IPS DF 19.7 (cell line): ENCODE measurements at places on chromosomes 1 and 21.

DNA sequence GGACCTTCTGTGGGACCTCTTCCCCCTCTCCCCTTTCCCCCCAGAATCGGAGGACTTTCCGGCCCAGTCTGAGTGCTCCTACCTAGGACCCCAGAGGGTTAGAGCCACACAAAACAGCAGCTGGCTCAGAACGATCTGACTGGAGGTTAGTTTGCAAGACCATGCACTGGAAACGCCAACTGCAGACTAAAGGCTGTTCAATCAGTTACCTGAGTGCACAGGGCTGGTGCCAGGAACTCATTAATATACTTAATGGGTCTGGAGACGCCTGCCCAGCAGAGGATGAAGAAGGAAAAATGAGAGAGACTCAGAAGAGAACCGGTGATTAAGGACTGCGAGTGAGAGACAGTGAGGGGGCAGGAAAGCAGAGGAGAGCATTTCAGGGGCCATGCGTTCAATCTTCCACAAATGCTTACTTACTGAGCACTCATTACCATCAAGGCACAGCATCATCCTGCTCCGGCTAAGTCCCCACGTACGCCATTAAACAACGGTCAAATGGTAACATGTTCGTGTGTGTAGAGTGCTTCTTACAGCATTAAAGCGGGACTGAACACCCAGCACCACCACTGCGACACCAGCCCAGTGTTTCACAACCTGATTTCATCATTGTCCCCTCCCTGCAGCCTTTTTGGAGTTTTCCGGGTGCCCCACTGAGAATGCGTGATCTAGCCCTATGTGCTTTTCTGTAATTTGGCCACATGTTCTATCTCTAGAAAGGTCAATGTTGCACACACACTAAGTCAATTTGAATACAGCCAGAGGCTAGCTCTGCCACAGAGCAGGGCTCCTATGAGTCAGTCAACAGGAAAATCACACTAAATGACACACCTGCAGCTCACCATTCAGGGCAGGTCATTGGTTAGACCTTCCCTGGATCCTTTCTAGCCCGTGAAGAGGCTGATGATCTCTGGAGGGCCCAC lies 7.6 kb downstream of the ENO1 start:
- DNase-seq = no peak

GRCh38 chr1:245990315-245991022 lies 516.6 kb downstream of the SMYD3 start:
- no peak for DNase-seq

- no peak for DNase-seq
Measured at GRCh38 chr1:246512635-246513034, 5.6 kb upstream of the SMYD3 start.

DNA sequence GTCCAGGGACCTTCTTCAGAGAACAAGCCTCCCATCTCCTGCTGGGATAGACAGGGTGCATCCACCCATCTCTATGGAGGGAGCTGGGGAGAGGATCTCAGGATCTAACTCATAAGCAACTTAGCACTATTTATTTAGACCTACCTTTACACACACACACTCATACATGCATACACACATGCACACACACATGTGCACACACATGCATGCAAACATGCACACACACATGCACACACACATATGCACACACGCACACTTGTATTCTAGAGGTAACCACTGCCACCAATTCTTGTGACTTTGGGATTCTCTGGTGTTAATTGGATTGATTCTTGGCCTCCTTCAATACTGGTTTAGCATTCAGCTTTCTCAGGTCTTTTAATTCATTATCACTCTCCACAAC lies 9.8 kb downstream of the MT1HL1 start:
- DNase-seq = no peak

GRCh38 chr1:206666954-206667665 lies 17.6 kb upstream of the MAPKAPK2 start:
- DNase-seq = no peak

DNA sequence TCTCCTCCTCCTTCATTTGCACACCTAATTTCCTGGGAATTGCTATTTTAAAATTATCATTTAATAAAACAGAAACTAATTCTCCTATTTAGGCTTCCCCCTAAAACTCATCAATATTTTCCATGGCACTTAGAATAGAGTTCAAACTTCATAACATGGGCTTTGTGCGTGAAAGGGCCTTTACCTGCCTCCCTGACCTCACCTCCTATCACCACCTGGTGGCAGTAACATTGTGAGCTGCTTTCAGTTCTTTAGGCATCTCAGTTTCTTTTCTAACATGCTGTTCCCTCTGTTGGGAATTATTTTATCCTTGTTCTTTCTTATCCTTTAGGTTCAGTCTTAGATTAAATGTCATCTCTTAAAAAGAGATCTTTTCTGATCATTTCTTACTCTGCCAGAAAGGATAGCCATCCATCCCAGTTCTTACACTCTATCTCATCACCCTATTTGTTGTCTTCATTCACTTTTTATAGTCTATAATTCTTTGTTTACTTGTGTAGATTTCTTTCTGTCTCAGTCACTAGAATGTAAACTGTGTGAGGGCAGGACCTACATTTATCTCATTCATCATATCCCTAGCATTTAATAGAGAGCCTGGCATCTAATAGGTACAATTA lies 133.8 kb upstream of the KIAA1614 start:
- no peak for DNase-seq

GRCh38 chr1:231776757-231777062 lies 150.1 kb downstream of the DISC1 start:
- DNase-seq = no peak

- DNase-seq = no peak
Measured at GRCh38 chr1:41711581-41711980, 207.1 kb downstream of the HIVEP3 start.

DNA sequence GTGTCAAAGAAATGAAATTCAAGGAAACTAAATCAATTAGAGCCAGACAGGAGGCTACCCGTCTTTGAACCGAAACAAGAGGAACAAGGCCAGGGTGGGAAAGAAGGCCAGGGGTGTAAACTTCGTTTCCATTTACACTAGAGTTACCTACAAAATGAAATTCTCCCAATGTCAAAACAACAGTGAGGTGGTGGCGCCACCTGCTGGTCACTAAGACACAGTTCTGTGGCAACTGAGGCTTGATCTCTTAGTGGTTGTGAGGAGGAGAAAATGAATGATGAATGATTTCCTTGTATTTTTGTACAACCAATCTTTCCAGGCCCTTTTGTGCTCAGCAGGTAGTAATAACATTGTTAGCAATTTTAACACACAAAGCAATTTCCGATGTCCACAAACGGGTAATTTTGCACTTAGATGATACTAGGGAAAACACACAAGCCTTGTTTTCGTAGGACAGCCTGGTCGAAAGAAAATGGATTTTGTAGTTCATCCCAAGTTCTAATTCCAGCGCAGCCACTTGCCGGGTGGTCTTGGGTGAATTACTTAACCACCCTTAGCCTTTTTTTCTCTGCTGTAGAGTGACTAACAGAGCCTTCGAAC lies 54.8 kb upstream of the SOD1 start:
- DNase-seq = peak; percentile 33

DNA sequence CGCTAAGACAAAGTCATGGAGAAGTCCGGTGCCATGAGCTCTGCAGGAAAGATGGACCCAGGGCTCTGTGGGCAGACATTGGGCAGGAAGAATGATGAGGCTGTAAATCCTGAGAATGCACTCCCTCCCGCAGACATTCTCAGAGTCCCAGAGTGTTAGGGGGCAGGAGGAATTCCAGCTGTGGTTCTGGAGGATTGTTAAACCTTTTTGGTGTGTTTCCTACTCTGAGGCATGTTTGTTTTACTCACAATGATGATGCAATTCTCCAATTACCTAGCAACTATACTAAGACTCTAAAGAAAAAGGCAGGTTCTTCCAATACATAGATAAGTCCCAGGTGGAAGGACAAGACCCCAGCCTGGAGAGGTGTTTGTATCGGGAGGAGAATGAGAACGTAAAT lies 2.8 kb upstream of the CAPN9 start:
- no peak for DNase-seq

- DNase-seq = no peak
Measured at GRCh38 chr1:41689558-41689981, 205.1 kb upstream of the EDN2 start.

GRCh38 chr1:113255038-113255719 lies 135.1 kb upstream of the MAGI3 start:
- DNase-seq = no peak

DNA sequence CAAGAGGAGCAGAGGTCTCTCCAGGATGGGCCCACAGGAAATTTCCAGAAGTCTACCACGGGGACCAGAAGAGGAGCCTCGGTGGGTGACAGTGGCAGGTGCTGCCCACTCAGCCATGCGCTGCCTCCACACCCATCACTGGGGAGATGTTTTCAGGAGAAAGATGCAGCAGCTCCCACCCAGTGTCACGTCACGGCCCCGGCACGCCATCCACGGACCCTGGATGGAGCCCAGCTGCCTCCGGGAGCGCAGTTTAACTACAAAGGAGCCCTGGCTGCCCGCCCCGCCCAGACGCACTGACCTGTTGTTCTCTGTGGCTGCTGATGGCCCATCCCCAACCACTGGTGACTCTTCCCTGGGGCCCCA lies 6.8 kb downstream of the TSPEAR start:
- no peak for DNase-seq

DNA sequence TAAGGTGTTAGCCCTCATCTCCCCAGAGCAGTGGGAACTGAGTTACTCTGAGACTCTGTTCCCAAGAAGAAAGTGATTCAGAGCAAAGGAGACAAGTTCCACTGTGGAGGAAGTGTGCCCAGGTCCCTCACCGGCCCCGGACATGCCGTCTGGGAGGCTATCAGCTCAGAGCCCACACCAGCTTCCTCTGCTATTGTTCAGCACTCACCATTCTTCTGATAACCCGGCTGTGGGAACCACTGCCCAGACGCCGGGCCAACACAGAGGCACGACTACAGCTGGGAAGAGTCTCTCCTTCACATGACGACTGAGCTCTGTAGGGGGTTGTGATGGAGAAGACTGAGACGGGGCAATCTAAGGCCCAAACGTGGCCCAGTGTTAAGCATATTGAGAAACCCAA lies 34.2 kb upstream of the GJA5 start:
- DNase-seq = no peak

GRCh38 chr1:64082459-64082858 lies 121.0 kb upstream of the UBE2U start:
- no peak for DNase-seq

DNA sequence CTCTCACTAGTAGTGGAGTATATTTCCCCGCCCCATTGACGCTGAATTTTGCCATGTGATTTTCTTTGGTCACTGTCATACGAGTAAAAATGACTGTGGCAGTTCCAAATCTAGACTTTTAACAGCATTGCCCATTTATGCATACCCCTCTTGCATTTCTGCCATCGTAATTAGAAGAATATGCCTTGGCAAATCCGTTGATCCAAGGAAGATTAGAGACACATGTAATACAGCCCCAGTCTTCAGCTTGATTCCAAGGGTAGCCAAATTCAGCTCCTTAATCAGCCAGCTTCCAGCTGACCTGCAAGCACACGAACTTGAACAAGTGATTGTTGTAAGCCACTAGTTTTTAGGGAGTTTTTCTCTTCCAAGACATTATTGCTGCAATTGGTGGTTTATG lies 290.3 kb upstream of the ADAMTS5 start:
- DNase-seq = no peak

DNA sequence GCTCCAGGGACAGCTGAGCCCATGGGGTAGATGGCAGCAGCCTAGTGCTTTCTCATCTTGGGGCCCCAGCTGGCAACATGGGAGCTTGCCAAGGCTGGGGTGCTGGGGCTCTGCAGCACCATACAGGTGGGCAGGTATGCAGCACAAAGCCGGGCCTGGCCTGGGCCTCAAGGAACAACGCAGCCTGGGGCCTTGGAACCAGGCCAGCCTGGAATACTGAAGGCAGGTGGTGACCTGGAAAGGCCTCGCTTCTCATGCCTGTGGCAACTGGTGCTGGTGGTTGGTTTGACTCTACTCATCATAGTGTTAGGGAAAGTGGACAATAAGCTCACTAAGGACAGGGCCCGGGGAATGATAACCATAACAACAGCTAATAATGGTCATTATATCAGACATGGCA lies 27.0 kb upstream of the SDHB start:
- no peak for DNase-seq

DNA sequence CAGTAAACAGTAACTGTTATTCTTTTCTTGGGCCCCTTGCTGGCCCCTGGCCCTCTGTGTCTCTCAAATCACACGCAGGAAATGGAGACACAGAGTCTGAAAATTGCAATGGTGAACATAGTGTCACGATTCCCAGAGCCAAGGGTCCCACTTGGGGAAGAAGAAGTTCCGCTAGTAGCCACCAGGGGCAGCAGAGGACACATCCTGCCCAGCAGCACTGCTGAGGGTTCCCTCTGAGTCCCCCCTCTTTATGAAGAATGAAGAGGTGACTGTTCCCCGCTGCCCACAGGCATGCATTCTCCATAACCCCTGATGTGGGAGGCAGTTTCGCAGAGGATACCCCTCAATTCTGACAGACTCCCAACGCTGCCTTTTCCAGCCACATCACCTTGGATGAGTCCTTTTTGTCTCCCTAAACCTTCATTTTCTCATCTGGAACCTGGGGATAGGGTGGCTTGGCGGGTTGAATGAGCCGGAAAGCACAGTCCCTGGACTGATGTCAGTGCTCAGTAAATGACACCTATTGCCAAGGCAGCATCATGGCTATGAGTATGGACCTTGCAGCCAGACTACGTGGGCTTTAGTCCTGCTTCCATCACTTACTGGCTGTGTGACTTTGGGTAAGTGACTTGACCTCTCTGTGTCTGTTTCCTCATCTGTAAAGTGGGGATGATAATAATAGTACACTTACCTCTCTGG lies 238.0 kb upstream of the TMEM51 start:
- DNase-seq = no peak

GRCh38 chr1:42931911-42932422 lies 26.7 kb downstream of the SLC2A1 start:
- DNase-seq = no peak

DNA sequence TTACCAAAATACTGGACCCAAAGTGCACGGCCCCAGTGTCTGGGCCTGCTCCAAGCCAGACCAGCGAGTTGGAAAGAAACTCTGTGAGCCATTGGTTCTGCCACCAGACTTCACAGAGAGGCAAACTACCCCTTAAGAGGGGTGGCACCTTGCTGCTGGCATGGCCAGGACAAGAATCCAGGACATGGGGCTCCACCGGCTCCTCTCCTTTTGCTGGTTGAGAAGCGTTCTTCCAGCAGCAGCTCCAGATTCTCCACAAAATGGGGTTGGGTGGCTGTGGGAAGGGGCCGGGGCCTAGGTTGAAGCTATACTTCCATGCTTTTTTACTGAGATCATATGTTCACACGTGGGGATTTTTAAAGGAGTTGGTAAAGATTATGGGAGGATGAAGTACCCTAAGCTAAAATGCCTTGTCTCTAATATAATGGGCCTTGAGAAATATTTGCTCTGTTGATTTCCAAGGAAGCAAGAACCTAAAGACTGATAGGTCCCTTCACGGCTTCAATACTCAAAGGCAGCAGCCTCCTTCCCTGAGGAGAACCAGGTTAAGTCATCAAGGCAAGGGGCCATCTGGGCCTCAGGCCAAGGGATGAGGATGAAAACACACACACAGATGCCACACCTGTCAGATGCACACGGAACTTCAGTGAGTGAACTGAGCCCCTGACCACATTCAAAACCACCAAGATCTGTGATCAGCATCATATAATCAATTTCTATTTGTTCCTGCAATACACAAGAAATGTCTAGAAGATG lies 3.1 kb downstream of the C1orf198 start:
- DNase-seq = no peak
